ENCODE measurements at places on chromosomes 6 and 20. TPM values are rescaled to one million over a fixed set of nuclear protein-coding genes. Genes with fewer than 3 reads are reported as not detected.

GHRH gene
- not detected for total RNA-seq

PLA2G7 gene
- total RNA-seq = not detected

GNMT gene
- not detected for total RNA-seq

FLRT3 gene
- under 0.01 TPM for total RNA-seq

RIMS1 gene
- 0.32 TPM for total RNA-seq

CTCFL gene
- total RNA-seq = not detected

ZSCAN12 gene
- total RNA-seq = 5.2 TPM

SPATA25 gene
- 0.97 TPM for total RNA-seq

KHDC1L gene
- not detected for total RNA-seq

All from epithelial cell of umbilical artery (primary cell).